Small intestine (tissue), 16 donors: ENCODE measurements at places on chromosomes 4 and X.

DNA sequence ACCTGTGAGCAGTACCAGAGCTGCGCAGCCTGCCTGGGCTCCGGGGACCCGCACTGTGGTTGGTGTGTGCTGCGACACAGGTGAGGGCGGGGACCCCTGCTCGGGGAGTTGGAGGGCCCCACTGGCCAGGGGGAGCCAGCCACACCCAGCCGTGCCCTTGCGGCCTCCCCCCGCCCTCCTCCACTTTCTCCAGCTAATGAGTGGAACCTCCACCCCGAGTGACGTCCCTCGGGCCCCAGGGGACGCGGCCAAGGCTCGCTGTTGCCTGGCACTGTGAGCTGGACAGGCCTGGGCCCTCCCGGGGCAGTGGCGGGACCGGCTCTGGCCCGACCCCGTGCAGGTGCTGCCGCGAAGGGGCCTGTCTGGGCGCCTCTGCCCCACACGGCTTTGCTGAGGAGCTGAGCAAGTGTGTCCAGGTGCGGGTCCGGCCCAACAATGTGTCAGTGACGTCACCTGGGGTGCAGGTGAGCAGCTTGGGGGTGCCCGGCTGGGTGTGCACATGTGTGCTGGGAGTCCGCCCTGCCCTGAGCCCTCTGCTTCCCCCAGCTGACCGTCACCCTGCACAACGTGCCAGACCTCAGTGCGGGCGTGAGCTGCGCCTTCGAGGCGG, 5.6 kb downstream of the PLXNA3 start:
- H3K4me3 ChIP-seq, result no peak overlapping the region
- no peak for DNase-seq
- H3K36me3 ChIP-seq, result no peaks in the 10 kb centered on the region

GRCh38 chr4:148795156-148795864, 353.1 kb upstream of the NR3C2 start:
- H3K27me3 ChIP-seq, result no peaks in the 10 kb centered on the region
- no peak overlapping the region for H3K4me3 ChIP-seq
- H3K4me1 ChIP-seq, result no peaks in the 10 kb centered on the region
- no peaks in the 10 kb centered on the region for H3K36me3 ChIP-seq

- DNase-seq, result no peak
- H3K4me3 ChIP-seq, result no peak overlapping the region
- no peaks in the 10 kb centered on the region for H3K36me3 ChIP-seq
- H3K27me3 ChIP-seq, result no peaks in the 10 kb centered on the region
- H3K4me1 ChIP-seq, result no peaks in the 10 kb centered on the region
- H3K27ac ChIP-seq, result no peak overlapping the region
Measured at GRCh38 chrX:120476714-120477113, 7.6 kb upstream of the LAMP2 start.

DNA sequence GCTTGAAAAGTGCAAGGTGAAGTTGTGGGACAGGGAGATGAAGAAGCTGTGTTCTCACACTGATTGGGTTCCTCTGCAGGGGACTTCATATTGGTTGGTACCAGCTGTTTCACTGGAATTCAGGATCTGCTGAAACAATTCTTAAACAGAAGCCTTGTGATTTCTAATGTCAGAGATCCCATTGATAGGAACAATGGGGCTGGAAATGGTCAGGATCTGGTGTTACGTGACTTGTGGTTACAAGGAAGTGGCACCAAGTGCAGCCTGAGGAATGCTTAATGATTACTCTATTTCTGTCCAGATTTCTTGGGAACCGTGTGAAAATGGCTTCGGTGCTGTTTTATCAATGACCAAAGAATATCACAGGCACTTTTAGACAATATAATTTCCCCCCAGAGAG, 68.1 kb downstream of the MOSPD2 start:
- H3K36me3 ChIP-seq, result no peaks in the 10 kb centered on the region
- no peaks in the 10 kb centered on the region for H3K27me3 ChIP-seq
- H3K27ac ChIP-seq, result no peak overlapping the region
- DNase-seq, result no peak
- no peaks in the 10 kb centered on the region for H3K4me1 ChIP-seq

- DNase-seq, result no peak
- no peak overlapping the region for H3K27ac ChIP-seq
- H3K4me3 ChIP-seq, result no peak overlapping the region
- H3K36me3 ChIP-seq, result peaks cover 33% of the 10 kb centered on the region
Measured at GRCh38 chr4:2816401-2816954, 23.6 kb downstream of the SH3BP2 start.

DNA sequence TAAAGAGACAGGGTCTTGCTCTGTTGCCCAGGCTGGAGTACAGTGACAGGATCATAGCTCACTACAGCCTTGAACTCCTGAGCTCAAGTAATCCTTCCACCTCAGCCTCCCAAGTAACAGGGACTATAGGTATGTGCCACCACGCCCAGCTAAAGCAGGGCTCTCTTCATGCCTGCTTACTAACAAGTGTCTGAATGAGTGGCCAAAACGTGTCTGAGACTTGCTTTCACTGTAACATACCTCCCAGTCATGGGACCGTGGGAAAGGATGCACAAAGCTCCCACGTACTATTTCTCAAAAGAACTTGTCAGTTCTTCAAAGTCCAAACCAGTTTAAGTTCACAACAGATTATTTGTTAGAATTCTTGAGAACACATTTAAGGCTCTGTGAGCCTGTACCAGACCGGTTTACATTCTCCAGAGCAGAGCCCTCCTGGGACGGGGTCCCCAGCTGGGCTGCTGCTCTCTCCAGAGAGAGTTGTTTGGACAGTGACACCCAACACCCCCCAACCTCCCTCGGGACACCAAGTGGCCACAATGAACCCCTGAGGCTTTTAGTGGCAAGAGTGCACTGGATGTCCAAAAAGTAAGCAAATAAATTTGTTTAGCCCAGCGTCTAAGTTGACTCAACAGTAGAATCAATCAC, 24.1 kb downstream of the SH3KBP1 start:
- no peak overlapping the region for H3K27ac ChIP-seq
- H3K4me1 ChIP-seq, result no peaks in the 10 kb centered on the region
- H3K4me3 ChIP-seq, result no peak overlapping the region
- no peak for DNase-seq
- no peaks in the 10 kb centered on the region for H3K27me3 ChIP-seq
- H3K36me3 ChIP-seq, result no peaks in the 10 kb centered on the region

DNA sequence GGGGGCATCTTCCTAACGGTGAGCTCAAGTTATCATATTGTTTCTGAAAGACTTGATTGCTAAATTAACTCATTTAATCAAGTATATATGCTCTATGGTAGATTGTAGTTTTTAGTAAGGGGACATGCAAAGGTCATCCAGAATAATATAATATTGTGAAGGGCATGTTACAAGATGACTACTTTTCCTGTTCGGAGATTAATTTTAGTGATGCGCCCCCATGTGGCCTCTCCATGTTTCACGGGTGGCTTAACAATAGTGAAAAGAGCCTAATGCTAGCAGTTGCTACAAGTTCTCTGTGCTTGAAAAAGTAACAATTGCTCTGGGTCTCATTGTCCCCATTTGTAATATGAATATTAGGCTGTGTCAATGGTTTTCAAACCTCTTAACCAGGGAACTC, 12.2 kb downstream of the SMPX start:
- H3K4me3 ChIP-seq, result no peak overlapping the region
- no peaks in the 10 kb centered on the region for H3K36me3 ChIP-seq
- DNase-seq, result peak; percentile 25

DNA sequence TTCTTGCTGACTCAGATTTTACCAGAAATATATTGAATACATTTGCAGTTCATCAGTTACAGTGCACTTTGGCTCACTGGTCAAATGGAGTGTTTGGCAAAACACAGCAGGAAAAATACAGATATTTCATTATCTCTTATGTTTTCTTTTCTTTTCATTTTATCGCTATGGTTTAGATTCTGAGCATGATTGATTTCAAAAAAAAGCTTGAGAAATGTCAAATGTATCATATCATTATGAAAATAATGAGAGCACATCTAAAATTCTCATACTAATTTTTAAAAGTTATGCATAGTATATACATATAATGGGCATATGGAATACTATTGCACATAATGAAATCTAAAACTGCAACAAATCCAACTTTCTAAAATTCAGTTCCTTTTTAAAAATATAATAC, 593.8 kb upstream of the PCDH7 start:
- H3K4me3 ChIP-seq, result no peak overlapping the region
- DNase-seq, result no peak
- H3K27me3 ChIP-seq, result no peaks in the 10 kb centered on the region
- no peaks in the 10 kb centered on the region for H3K4me1 ChIP-seq
- H3K27ac ChIP-seq, result no peak overlapping the region

DNA sequence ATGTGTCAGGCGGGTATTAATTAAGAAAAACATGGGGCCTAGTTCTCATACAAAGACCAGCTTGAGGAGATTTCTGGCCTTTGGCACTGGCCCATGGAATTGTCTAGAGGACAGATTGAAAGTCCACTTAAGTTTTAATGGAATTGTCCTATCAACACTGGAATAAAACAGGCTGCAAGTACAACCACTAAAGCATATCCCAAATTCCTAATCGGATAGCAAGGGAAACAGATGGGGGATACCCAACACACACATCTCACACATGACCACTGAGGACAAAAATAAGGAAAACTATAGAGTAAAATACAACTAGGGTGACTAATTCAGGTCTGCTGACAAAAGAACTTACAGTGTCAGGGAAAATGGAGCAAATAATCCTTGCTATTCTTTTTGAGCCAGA, 167.8 kb downstream of the GASK1B start:
- no peak overlapping the region for H3K27ac ChIP-seq
- no peaks in the 10 kb centered on the region for H3K36me3 ChIP-seq
- H3K27me3 ChIP-seq, result no peaks in the 10 kb centered on the region
- no peaks in the 10 kb centered on the region for H3K4me1 ChIP-seq
- no peak overlapping the region for H3K4me3 ChIP-seq

DNA sequence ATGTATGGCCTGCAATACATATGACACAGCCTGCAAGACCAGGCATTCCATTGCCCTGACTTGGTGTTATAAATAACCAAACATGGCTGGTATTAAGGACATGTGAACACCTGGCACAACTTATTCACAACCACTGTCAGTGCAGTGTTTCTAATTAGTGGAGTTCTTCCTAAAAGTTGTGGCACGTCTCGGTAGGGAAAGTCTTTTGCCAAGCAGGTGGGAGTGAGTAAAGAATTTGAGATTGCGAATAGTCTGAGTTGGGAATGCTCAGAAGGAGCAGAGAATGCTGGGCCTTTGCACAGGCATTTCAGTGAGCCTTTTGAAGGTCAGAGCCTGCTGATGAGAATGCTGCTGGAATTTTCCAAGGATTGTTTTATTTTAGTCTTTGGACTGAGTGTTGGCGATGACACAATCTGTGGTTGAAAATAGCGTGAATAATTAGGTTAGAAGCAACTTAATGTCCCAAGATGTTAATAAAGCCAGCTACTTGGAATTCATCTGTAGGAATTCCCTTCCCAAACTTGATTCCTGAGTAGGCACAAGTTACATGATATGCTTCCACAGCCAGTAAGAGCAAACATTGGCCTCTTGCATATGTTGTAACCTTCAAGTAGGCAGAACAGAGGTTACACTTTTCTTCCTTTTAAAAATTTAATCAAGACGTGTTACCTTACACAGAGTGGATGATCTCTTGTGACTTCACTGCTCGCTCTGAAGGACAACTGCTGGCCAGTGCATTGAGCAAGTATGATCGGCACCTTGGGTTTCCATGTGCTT, 83.6 kb upstream of the PGRMC2 start:
- H3K36me3 ChIP-seq, result no peaks in the 10 kb centered on the region
- DNase-seq, result no peak
- H3K4me1 ChIP-seq, result no peaks in the 10 kb centered on the region
- H3K27me3 ChIP-seq, result no peaks in the 10 kb centered on the region
- H3K4me3 ChIP-seq, result no peak overlapping the region
- no peak overlapping the region for H3K27ac ChIP-seq

DNA sequence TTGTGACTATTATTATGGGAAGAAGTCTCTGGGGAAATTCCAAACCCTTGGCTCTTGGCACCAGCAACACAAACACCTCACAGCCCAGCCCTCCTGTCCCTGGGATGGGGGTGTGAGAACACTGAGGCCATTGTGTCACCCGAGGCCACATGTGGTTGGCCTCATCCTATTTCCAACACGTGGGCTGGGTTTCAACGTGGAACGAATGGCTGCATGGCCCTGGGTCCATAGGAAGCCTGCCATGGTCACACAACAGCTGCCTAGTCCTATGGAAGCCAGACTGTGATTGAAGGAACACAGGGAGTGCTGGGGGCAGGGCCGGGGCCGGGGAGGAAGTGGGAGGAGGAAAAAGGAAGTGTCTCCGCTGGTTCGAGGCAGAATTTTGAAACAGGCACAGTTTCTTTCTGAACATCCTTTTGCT, 10.0 kb downstream of the CLCN4 start:
- no peaks in the 10 kb centered on the region for H3K36me3 ChIP-seq
- H3K27me3 ChIP-seq, result no peaks in the 10 kb centered on the region
- H3K4me3 ChIP-seq, result no peak overlapping the region
- no peak for DNase-seq
- H3K4me1 ChIP-seq, result no peaks in the 10 kb centered on the region
- no peak overlapping the region for H3K27ac ChIP-seq

DNA sequence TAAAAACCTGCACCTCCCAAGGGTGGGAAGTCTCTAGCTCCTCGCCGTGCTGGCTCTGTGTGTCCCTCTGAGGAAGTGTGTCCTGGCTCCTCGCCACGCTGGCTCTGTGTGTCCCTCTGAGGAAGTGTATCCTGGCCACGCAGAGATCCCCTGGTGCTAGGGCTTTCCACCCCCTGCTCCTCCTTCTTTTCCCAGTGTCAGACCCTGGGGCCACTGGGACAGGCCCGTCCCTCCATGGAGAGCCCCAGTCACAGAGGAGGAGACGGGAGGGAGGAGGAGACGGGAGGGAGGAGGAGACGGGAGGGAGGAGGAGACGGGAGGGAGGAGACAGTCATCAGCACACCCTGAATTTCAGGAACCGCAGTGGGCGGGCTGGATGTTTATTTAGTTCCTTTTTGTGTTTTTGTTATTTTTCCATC, 53.8 kb upstream of the HGFAC start:
- H3K4me3 ChIP-seq, result no peak overlapping the region
- DNase-seq, result peak; percentile 5
- H3K27ac ChIP-seq, result no peak overlapping the region

DNA sequence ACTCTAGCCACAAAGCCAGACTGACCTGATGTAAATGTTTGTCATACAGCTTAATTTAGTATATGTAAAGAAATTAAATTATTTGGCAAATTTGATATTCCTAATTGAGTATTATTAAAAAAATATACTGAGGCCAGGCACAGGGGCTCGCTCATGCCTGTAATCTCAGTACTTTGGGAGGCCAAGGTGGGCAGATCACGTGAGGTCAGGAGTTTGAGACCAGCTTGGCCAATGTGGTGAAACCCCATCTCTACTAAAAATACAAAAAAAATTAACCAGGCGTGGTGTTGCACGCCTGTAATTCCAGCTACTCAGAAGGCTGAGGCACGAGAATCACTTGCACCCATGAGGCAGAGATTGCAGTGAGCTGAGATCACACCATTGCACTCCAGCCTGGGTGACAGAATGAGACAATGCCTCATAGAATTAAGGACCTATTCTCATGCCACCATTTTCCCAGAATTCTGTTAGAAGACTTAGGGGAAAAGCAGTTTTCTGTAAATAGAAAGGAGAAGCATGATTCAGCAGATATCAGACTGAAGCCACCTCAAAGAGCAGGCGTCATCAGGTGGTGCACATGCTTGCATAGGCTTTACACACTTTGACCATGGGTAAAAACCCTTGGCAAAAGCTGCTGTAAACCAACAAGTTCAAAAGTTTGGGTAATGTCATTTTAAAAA, 6.1 kb downstream of the UBQLN2 start:
- DNase-seq, result no peak
- no peaks in the 10 kb centered on the region for H3K27me3 ChIP-seq
- no peaks in the 10 kb centered on the region for H3K36me3 ChIP-seq

GRCh38 chr4:176319151-176319703, 539 bp upstream of the SPCS3 start:
- no peaks in the 10 kb centered on the region for H3K27me3 ChIP-seq
- H3K4me3 ChIP-seq, result peak overlapping the region; percentile 56
- DNase-seq, result no peak
- peaks cover 3% of the 10 kb centered on the region for H3K4me1 ChIP-seq
- H3K36me3 ChIP-seq, result no peaks in the 10 kb centered on the region
